ENCODE measurements at places on chromosomes 5 and 9.

DNA sequence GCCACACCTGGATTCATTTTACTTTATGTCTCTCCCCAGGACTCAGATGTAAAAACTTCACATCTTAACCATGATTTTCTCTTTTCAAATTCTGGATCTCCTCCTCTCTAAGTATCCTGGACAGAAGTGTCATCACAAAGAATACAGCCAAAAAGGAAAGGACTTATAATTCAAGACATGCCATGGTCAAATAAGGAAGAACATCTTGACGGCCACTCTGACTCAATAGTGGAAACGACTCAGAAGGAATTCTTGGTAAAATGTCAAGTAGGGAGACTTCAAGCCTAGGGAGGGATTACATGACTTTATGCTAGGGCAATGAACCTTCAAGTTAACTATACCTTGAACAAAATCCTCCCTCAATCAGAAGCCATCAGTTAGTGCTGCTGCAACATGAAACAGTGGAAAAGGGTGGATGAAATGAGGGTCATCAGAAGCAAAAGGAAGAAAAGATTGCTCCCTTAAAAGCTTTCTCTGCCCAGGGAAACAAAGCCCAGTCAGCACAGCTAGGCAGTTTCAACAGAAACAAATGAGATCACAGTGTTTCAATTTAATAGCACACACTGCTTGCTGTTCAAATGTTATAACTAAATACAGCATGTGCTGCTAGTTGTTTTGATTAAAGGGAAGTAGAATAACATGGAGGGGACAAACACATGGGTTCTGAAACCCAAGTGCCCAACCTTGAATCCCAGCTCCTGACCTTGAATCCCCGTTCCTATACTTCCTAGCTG lies 101.4 kb downstream of the LPAR1 start:
- DNase-seq = peak; percentile 71

DNA sequence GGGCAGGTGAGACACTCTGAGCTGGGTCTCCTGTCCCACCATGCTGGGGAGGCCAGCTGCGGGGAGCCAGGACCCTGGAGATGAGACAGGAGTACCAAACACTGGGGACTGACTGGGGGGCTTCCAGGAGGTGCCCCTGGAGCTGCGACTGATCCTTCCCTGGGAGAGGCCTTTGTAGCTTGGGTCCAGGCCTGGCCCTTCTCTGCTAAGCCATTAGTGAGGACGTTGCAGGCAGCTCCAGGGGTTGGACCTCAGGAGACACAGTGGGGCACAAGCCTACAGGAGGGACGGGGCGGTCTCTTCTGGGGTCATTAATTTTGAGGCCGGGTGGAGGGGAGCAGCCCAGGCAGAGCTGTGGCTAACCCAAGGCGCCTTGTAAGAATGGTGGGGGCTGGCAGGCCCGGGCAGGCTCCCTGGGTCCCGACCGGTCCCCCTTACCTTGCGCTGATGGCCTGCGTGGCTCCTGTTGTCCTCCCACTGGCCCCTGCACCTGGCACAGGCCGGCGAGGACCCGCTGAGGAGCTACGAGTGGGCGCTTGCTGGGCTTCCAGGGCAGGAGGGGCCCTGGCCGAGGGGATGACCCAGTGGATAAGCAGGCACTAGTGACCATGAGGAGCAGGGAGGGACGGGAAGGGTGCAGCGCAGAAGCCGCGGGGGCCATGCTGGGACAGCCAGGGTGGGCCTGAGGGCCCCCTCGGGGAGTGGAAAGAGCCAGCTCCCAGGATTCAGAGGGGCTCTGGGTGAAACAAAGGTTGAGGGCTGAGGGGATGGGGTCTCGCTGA lies 5.1 kb downstream of the MRPS2 start:
- DNase-seq = no peak

DNA sequence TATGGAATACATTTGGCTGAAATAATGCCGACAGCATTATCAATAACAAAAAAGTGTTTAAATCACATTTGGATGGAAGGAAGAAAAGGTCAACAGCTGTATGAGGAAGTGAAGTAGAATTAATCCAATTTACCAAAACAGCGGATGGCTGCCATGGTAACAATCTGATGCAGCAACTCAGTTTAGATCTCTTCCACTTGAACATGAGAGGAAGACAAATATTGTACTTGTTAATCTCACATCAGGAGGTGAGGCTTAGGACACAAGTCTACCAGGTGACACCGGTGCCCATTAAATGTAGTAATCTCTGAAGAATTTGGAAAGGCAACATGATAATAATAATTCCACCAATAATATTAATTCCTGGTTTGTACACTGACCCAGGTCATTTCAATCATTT lies 2.4 kb downstream of the RASEF start:
- DNase-seq = peak; percentile 7

- DNase-seq = no peak
Measured at GRCh38 chr9:100099722-100100042, 639 bp downstream of the INVS start.

- DNase-seq = no peak
Measured at GRCh38 chr9:133987946-133988665, 4.0 kb downstream of the VAV2 start.

GRCh38 chr5:68067976-68068603 lies 147.5 kb upstream of the PIK3R1 start:
- no peak for DNase-seq

DNA sequence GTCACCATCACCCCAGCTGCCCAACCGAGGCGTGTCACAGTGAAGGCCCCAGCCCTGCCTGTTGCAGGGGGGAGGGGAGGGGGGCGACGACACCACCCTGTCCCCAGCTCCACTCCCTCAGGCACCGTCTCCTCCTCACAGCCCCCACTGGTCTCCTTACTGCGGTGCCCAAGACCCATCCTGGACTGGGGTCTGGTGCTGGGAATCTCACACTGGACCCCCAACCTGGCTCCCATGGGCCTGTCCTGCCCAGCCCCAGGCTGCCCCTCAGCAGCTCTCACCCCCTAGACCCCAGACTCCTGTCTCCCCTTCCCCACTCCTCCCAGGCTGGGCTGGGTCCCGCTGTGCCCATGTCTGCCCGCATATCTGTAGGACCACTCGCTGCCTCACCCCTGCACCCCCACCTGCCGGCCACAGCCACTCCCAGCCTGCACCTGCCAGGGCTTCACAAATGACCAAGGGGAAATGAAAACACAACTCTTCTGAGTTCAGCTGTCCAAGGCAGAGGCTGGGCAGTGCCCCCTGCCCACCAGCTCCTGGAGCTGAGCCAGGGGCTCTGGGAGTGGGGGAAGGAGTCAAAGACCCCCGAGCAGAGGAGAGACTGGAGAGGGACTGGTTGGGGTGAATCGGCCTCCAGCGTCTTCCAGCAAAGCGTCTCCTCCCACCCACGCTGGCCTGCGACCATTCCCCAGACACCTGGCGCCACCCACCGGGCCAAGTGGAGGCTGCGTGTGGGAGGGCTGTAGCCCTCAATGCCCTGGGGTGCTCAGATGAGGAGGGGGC lies 32.6 kb upstream of the EGFL7 start:
- peak; percentile 30 for DNase-seq

DNA sequence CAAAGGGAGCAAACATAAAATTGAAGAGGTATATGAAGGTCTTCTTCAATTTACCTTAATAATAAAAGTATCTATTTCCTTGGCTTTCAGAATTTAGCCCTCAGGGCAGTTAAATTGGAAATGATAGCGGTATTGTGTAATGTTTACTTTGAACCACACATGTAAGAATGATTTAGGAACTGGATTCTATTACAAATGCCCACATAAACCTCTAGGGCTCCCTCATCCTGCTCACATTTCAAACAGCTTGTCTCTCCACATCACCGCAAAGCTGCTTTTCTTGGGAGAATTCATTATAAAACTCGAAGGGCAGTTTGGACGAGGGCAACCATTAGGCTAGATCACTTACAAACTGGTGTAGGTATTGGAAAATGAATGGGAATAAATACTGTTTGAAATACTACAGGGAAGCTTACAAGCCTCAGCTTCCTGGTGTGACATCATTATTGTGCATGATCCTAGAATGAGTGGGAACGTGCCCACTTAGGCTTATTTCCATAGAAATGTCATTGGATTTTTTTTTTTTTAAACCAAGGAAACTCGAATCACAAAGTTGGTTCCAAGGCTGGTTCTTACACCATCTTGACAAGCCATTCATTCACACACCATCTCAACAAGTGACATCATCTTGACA lies 47.3 kb downstream of the MTRR start:
- DNase-seq = peak; percentile 28
